Spleen (tissue), 13 donors: ENCODE measurements at places on chromosomes 5 and 9. TPM values are rescaled to one million over a fixed set of nuclear protein-coding genes. Genes with fewer than 3 reads are reported as not detected.

Gene SNCB
- total RNA-seq, result not detected

Gene PCDHB12
- total RNA-seq, result 2.2 TPM

Gene TRIP13
- 5.4 TPM for total RNA-seq

Gene SPATA24
- total RNA-seq, result 2.1 TPM

Gene WWC1
- 1.0 TPM for total RNA-seq

Gene TTC23L
- not detected for total RNA-seq

Gene FAM221B
- total RNA-seq, result not detected

Gene CDH9
- total RNA-seq, result not detected
